ENCODE measurements at places on chromosomes 5 and 9. TPM values are rescaled to one million over a fixed set of nuclear protein-coding genes. Genes with fewer than 3 reads are reported as not detected.
A peak's percentile ranks its signal among the peaks of the same experiment; 100 is the strongest.

The CSF1R gene
- total RNA-seq, result not detected

The AGXT2 gene
- total RNA-seq, result not detected

The DNLZ gene
- total RNA-seq, result 14.5 TPM

The OR1J2 gene
- total RNA-seq, result not detected

The ADAMTS19 gene
- under 0.01 TPM for total RNA-seq

DNA sequence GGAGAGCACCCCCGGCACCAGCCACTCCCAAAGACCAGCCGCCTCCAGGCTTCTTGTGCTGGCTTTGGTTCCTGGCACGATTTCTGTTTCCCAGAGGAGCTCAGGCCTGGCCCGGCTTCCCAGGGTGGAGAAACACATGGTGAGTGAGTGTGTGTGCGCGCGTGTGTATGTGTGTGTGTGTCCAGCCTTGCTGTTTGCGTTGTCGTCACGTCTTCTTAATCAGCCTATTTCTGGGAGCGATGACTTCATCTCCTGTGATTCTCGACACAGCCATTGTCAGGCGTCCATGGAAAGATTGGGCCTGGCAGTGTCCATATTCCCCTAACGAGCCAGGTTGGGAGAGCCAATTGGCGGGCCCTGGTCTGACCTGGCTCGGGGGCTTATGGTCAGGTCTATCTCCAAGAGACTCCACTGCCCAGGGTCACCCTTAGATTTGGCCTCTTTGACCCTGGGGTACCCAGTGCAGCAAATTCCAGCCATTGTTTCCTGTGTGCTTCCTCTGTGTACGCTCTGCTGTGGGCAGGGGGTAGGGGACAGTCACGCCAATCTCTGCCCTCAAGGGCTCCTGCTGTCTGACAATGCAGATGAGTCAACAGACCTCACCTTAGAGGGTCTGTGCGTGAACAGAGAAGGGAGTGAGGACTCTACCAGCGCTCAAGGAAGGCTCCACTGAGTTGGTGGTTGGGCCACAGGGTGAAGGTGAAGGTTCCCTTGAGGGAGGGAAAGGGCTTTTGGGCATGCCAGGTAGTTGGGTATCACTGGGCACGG is 73.8 kb downstream of the DAB2IP start:
- peak; percentile 94 for DNase-seq

DNA sequence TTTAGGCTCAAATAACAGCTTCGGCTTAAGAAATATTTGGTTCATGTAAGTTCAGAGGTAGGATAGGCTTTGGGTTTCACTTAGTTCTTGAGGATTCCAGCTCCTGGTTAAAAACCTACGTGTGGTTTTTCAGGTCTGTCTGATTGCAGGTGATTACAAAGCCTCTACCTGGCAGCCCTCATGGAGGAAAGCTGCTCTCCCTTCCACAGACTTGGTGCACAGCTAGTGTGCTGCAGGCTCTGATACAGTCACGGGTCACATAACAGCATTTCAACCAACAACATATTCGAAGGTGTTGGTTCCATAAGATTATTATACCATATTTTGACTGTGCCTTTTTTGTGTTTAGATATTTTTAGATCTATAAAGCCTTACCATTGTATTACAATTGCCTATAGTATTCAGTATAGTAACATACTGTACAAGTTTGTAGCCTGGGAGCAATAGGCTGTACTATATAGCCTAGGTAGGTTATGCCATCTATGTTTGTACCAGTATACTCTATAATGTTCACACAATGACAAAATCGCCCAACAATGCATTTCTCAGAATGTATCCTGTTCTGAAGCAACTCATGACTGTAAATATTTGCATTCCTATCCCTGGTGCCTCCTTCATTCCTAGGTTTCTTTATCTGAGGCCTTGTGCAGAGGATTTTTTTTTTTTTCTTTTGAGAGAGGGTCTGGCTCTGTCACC is 8.0 kb upstream of the DCP2 start:
- peak; percentile 70 for DNase-seq

DNA sequence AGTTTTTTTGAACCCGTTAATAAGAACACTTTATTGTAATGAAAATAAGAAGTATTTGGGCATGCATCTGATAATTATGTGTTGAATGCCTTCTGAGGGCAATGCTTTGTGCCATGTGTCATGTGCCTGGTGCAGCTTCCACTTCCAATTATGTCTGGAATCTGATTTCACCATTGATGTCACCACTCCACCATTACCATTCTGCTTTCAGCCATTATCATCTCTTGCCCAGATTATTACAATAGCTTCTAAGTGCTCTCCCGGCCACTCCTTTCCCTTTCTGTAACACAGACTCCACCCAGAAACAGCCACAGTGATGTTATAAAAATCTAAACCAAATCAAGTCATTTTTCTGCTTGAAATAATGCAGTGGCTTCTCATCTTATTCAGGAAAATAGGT is 171.7 kb downstream of the C9orf152 start:
- DNase-seq, result no peak

DNA sequence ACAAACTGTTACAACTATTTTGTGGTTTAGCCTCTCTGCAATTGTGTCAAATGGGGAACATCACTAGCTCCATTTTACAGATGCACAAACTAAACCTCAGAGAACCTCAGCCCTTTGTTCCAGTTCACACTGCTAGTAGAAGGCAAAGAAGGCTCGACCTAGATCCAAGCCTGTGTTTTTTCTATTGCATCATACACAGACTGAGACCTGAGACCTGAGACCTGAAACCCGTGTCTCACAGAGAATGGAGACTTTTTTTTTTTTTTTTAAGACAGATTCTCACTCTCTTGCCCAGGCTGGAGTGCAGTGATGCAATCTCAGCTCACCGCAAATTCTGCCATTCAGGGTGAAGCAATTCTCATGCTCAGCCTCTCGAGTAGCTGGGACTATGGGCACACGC is 120.8 kb downstream of the GALNT10 start:
- peak; percentile 23 for DNase-seq
